NCI-H510A (cell line): ENCODE measurements at places on chromosomes 3 and 15.

DNA sequence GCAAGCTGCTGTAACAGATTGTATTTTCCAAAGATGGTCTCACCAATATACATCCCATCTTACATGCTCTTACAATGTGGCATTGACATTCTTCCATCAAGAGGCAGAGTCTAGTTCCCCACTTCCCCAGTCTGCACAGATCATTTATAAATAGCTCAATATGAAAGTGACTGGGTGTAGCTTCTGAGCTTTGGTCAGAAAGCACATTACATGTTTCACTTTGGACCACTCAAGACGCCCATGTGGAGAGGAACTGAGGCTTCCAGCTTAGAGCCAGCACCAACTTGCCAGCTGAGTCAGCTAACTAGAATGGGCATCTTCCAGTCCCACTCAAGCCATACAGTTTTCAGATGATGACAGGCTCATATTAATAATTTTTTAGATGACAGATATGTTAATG, 45.5 kb downstream of the GREM1 start:
- DNase-seq: no peak

GRCh38 chr15:68304589-68305337, 27.2 kb downstream of the FEM1B start:
- DNase-seq: peak; percentile 39

GRCh38 chr15:65094294-65094995, 17.9 kb downstream of the KBTBD13 start:
- no peak for DNase-seq

DNA sequence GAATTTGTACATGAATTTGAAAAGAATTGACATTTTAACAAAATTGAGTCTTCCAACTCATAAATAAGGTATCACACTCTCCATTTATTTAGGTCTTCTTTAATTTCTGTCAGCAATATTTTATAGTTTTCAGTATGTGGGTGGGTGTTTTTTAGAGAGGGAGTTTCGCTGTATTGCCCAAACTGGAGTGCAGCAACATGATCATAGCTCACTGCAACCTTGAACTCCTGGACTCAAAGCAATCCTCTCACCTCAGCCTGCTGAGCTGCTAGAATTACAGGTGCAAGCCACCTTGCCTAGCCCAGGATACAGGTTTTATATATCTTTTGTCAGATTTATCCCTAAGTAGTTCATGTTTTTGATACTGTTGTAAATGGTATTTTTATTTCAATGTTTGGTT, 4.6 kb downstream of the WDR93 start:
- DNase-seq: no peak

- DNase-seq: no peak
These were observed 9.7 kb upstream of the LARP6 start for GRCh38 chr15:70863450-70864218.

GRCh38 chr3:195907684-195907933, 742 bp downstream of the TNK2 start:
- no peak for DNase-seq
